ENCODE measurements at places on chromosomes 5 and 9.

- no peak for DNase-seq
Observed at GRCh38 chr5:65961633-65962032, 35.3 kb downstream of the ERBIN start.

DNA sequence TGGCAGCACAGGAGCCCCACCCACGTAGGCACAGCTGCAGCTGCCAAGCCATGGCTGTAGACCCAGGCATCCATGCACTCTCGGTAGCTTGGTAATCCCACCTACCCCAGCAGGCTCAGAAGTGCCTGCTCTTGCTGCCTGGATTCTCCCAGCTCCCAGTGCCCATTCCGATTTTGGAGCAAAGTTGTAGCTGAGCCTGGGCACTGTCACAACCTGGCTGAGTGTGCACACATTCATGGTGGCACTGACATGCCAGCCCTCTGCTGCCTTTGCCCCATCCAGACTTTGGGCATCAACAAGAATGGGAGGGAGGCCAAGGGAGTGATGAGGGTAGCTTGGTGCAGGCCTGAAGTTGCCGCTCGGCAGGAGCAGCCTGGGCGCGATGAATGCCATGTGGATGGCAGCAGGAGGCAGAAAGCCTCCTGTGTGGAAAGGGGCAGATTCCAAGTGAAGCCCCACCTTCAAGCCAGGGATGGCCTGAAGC lies 936.6 kb upstream of the PTPRD start:
- DNase-seq = no peak

DNA sequence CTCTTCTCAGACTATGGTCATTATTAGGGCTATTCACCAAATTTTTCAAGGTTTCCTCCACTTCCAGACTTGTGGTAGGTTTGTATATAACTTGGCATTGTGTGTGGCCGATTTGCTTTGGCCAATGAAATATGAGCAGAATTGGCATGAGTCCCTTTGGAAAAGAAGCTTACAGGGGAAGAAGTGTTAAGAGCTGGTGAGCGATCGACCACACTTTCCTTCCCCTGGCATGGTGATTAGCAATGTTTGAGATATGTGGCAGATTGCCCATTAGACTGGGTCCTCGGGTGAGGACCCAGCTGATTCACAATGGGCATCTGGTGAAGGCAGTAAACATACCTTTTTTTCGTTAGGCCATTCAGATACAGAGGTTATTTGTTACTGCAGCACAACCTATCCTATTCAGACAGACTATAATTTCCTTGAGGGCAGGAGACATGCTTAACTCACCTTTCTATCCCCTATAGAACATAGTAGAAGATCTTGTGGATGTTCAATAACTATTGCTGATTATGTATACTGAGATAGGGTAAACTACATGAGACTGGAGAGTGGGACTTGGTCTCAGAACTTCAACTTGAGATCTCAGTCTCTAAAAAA lies 62.8 kb upstream of the KLF9 start:
- DNase-seq = no peak

DNA sequence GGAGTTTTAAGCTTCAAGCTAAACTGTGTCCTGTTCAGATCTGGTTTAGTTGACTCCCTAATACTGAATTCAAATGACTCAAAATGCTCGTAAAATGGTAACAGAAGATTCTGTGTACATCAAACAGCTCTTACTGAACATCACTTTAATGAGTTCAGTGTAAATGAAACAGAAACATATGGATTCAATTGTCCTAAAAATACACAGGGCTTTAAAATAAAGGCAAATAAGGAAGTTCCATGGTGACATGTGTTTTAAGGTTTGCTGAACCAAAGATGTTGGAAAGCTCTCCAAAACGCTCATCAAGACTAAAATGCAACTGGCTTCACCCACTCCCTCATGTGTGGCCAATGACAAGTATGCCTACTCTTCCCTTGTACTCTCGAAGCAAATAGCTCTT lies 340.0 kb upstream of the PIK3R1 start:
- no peak for DNase-seq

DNA sequence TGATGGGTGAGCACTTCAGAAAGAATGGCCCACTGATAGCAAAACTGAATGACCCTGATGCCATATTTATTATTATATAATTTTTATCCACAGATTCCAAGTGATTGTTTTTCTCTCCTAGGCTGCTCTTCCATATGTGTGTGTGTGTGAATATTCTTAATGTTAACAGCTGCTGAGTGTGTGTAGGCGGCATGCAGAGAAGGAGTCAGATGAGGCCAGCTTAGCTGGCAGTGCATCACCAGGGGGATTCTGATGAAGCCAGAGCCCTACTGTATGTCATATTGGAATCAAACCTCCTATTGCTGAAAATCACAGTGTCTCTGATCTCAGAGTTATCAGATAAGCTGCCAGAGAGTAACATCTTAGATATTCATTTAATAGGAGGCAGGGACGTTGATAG lies 177.1 kb downstream of the DMAC1 start:
- DNase-seq = no peak
